CD4-positive, alpha-beta T cell treated with Interleukin-15 for 4 hours (primary cell): ENCODE measurements at places on chromosomes 4 and X.

DNA sequence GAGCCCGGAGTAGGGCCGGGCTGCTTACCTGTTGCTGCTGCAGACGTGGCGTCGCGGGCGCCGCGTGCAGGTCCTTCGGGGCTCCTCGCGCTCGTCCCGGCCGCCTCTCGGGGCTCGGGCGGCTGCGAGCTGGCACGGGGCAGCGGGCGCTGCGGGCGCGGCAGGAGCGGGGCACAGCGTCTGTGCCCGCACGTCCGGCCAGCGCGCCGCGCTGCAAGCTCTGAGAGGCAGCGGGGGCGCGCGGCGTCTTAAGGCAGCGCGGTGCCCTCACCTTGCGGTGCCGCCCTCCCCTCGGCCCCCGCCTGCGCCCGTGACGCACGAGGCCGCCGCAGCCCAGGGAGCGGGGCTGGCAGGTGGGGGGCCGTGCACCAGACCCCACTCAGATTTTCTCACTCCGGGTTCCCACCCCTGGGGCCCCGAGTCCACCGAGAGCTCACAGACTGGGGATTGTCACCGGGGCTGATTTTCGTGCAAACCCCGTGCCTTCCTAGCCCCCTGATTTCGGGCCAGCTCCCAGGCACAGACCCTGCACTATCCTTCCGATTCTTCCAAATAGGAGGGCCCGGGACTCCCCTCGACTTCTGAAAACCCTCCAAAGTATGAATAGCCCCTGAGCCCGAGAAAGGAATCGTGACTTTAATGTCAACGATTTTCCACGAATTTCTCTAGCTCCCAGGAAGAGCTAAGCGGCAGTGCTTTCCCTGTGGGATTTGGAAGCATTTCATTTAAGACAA, at the start of gene GPR101:
TSS of gene GPR101 (minus strand) at position 222 of the 734 bp plus-strand sequence. CDS start 2,321 bp downstream, outside the sequence.
- DNase-seq: no peak

- DNase-seq: no peak
Measured at GRCh38 chrX:153463031-153463430, 7.3 kb downstream of the HAUS7 start.

DNA sequence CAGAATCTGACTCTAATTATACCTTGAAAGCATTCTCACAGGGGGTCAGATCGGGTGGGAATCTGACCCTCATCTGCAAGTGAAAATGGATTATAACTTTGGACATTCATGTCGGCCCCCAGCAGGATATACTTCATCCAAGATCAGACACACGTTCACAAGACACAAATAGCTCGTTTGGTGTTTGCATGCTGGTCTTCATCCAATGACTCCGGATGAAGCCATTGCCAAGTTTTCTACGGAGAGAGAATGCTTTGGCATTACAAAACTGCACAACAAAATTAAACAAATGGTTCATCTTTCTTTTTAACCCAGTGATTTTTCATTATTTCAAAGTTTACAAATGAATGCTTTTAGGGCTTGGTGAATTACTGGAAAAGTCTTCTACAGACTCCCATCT, 105.5 kb downstream of the MID1 start:
- no peak for DNase-seq

GRCh38 chr4:174334628-174335027, 50.9 kb downstream of the CEP44 start:
- no peak for DNase-seq

DNA sequence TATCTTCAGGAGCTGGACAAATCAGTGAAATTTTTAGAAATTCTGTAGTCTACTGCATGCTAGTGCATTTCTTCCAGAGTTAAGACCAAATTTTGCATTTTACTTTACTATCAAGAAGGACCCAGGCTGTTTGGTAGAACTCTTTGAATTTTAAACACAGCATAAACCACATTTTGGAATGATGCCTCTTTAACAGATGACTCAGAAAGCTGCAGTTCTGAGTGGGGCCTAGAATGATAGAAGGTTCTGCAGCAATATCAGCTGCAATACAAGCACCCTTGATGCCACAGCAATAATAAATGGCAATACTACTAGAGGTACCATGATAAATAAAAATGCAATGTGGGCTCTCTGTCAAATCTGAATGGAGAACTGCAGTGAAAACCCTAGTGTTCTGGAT, 198.7 kb downstream of the TMA16 start:
- DNase-seq: no peak

DNA sequence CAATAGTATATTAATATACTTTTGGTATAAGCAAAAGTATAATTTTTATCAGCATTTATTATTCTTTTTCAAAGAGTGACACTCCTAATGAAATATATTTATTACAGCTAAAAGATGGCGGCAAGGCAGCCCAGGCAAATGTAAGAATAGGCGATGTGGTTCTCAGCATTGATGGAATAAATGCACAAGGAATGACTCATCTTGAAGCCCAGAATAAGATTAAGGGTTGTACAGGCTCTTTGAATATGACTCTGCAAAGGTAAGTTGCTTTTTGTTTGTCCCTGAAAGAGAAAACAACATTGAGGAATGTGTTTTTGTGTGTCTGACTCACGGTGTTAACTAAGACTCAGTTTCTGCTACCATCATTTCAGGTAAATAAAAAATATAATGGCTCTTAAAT, 71.9 kb downstream of the PDLIM5 start:
- DNase-seq: no peak

GRCh38 chrX:8237718-8238117, 66.7 kb upstream of the VCX2 start:
- DNase-seq: no peak

GRCh38 chr4:75031775-75032174, 98.9 kb downstream of the PARM1 start:
- no peak for DNase-seq

GRCh38 chr4:175833574-175834311, 21.7 kb upstream of the GPM6A start:
- DNase-seq: no peak

- no peak for DNase-seq
Measured at GRCh38 chr4:16508968-16509367, 282.7 kb upstream of the TAPT1 start.

DNA sequence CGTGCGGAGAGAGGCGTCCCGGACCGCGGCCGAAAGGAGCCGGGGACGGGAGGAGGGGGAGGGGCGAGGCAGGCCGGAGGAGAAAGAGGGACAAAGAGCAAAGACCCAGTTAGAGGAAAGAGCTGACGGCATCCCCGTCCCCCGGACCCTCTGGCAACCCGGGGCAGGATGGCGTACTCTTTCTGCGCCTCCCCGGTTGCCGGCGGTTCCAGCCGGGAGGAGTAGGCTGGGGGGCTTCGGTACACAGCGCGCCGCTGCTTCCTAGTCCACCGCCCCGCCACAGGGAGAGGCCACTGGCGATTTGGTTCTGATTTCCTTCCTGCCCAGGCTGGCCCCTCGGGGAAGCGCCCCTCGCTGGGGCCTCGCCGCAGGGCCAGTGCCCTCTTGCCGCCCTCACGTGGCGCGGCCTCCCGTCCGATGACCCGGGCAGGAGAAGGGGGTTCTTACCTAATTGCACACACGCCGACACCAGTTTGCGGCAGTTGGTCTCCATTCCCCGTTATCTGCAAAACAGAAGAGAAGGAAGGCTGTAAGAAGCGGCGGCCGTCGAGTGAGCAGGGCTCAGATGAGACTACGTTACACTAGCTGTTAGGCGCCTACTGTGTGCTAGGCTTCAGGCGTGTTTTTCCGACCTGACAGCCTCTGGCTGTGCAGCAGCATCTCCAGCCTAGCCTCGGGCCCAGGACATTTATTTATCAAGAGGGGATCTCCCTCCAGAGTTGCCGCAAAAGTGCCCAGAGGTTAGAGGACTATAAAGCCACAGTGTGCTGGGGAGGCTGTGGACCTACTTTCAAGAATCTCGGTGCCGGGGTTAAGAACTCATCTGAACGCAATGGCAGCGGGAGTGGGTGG, 9.9 kb upstream of the PITX2 start:
- DNase-seq: no peak

DNA sequence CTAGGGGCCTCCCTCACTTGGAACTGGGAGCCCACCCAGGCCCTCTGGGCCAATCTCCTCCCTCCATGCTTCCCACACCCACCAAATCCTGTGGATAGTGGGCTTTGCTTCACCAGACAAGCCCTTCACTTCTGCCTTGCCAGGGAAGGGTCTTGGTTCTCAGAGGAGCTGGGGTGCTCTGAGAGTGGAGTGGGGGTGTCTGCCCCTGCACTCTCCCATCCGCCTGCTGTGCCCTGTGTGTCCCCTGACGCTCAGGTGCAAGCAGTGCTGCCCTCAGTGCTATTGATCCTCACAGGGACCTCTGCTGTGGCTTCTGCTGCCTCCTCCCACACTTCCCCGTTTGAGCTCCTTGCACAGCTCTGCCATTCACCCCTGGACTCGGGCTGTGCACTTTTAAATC, 117.3 kb upstream of the NKX1-1 start:
- no peak for DNase-seq

DNA sequence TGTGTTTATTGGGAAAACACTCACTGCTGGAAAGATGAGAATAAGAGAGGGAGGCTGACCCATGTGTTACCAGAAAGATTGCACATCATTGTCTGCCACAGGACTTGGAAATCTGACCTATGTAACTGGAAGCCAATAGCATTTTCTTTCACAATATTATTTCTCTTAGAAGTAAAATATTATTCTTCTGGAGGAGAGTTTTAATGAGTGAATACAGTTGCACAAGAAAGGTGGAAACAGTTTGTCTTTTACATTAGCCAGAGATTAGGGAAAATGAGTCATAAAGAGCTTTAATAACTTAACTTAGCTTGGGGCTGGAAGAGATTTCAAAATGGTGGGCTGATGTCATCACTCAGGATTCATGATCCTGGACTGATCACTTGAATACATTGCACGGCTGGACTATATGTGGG, 31.5 kb upstream of the LNX1 start:
- no peak for DNase-seq

DNA sequence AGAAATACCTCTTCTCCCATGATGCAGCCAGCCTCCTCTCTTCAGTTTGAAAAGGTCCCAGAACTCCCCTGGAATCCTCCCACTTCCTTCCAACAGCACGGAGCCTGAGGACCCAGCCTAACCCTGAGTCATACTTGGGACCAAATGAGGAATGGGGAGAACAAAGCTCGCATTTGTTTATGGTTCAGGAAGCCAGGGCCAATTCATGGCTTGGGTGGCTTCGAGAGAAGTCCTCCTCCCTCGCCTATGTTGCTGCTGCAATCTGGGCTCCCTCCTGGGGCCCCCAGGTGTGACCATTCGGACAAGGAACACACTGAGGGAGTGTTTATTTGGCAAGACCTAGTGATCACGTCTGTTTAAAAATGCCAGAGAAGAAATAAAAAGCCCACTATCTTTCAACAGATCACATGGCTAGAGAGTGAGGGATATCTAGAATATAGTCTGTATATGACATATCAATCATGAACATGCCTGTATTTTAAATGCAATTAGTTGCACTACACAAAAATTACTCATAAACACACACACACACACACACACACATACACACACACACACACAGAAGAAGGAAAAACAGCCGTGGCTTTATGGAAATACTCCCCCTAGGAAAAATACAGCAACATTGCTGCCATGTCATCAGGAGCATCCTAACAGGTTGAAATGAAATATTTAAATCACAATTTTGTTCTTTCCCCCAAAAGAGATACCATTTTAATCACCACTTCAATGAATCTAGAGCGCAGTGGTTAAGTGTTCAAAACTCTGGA, 155.7 kb upstream of the MAP3K15 start:
- DNase-seq: no peak

DNA sequence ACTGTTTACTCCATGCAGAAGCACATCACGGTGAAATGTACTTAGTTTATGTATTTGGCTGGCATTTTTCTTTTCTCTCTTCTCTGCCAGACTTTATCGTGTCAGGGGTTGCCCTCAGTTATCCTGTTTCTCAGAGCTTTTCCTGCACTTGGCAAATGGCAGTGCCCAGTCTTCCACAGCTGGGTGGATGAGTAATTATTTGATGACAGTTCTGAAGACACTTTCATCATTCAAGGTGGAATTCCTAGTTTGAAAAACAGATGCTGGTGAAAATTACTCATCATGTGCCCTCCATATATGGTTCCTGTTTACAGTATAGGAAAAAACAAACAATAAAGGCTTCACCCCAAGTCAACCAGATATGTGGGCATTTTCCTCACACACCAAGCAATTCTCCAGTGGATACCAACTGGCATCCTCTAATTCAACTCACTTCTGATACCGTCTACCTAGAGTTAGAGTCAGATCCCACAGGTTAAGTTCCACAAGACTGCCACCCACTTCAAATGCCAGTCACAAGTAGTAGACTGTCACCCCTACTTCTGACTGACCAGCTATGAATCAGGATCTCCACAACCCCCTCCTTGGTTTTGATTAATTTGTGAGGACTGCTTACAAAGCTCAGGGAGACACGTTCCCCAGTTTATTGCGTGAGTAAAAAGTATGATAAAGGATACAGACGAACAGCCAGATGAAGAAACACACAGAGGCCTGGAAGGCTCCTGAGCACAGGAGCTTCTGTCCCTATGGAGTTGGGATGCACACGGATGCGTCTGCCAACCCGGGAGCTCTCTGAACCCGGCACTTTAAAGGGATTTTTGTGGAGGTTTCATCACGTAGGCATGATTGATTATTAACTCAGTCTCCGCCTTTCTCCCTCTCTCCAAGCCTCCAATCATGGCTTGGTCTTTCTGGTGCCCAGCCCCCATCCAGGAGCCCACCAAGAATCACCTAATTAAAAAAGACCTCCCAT, 72.9 kb downstream of the CLDN34 start:
- no peak for DNase-seq

- no peak for DNase-seq
Measured at GRCh38 chrX:15973946-15974345, 119.3 kb upstream of the AP1S2 start.

DNA sequence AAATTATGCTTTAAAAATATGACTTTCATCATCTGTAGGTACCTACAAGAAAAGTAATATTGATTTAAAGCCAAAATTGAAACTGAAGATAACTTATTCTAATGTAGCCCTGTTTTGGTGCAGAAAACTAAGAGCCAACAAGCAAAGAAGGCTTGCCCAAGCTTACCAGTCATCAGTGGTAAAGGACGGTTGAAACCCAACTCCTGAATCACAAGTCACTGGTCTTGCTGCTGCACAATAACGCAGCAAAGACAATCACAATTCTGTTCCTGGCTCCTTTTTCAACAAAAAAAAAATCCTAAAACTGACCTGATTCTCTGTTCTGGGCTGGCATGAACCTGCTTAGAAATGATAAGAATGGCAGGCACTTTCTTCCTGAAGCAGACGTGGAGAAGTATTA, 34.5 kb downstream of the WDFY3 start:
- no peak for DNase-seq

- DNase-seq: peak; percentile 33
Measured at GRCh38 chrX:40644821-40645358, 2.5 kb downstream of the CXorf38 start.

- DNase-seq: no peak
Measured at GRCh38 chrX:28576117-28576516, 11.1 kb upstream of the IL1RAPL1 start.

DNA sequence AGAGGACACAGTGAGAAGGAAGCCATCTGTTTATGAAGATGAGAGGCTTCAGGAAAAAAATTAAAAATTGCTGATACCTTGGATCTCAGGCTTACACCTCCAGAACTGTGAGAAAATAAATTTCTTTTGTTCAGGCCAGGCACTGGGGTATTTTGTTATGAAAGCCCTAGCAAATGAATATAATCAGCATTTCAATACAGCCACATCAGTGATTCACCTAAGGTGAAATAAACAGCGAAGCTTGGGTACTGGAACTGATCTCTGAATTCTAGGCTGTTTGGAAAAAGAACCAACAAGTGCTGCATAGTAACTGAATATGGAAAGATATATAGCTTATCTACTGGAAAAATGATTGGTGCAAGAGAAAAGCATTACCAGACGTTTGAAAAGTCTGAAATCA, 88.5 kb downstream of the PDS5A start:
- no peak for DNase-seq
